ENCODE measurements at places on chromosomes 2 and 18.

DNA sequence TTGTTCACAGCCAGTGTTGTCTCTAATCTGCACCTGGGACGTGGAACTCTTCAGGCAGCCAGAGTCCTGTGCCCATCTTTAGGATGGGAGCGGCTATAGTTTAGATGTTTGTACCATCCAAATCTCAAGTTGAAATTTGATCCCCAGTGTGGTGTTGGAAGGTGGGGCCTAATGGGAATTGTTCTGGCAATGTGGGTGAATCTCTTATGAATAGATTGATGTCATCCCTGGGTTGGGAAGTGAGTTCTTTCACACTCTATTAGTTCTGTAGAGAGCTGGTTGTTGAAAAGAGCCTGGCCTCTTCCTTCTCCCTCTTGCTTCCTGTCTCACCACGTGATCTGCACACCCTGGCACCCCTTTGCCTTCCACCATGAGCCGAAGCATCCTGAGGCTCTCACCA, 300.9 kb downstream of the TXNL1 start:
- no peak for DNase-seq

DNA sequence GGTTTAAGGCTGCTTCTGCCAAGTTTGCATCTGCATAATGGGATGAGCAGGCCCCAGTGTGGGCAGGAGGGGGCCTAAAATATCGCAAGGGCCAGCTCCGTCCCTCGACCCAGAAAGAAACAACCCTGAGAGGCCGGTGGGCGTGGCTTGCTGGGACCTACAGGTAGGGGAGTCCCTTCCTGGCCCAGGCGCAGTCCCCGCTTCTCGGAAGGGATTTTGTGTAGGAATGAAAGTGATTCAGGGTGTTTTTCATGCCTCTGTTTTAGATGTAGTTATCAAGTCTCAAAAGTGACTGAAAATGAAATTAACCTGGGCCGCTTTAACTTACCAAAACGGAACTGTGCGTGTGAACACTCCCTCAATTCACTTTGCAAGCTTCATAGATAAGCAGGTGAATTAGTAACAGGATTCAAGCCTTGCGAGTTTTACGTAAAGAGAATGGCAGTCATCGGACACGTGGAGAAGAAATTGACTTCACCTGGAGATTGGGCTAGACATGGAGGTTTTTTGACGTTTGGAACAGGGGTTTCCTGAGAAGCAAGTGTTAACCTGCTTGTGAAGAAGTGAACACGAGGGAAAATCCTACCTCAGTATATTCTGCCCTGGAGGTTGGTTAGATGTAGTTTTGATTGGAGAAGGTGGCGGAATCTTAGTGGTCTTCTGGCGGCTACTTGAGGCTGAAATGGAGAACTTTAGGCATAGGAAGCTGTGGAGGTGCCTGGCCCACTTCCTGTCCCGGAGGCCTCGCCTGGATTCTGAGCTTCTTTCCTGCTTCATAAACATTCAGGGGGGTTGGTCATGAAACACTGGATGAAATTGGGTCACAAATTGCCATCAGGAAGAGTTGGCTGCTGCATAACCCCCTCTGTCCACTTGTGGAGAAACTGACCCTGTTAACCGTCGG, 1.7 kb downstream of the NCK2 start:
- DNase-seq = peak; percentile 53

- DNase-seq = no peak
These were observed 194.3 kb upstream of the SMIM21 start for GRCh38 chr18:75621818-75622217.

- no peak for DNase-seq
These were observed 24.6 kb downstream of the EML4 start for GRCh38 chr2:42193722-42194187.

DNA sequence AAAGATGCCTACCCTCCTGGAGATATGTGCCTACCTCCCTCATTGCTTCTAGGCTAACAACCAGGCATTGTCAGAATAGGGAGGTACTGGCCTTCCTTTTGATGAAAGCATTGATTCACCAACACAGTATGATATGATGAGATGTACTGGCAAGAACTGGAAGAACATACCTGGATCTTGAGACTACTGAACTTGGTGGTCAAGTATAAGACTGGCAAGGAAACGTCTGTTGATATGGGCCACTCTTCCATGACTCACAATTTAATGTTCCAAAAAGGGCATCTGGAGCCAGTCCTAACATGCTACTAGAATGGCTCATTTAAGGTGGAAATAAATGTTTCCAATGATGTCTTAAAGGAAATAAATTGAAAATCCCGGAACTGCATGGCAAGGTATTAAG, 18.1 kb downstream of the DTNB start:
- no peak for DNase-seq

DNA sequence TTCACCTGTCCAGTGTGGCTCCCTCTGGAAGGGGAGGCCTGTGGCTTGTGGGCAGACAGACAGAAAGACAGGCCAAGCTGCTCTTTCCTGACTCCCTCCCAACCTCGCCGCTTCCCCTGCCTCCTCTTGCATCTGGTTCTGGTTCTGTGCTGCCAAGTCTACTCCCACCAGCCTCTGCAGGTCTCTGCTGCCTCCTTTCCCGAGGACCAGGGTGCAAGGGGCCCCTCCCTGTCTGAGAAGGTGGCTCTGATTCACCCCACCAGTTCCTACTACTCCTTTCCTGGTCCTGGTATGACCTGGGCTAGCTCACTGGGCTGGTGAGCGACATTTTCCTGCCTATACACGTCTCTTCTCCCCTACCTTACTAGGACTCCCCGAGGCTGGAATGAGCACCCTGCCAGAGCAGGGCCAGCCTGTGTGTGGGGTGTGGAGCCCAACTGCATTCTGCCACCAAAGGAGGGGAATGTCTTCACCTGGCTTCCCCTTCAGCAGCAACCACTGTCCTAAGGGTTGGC, 238.5 kb downstream of the CELF4 start:
- no peak for DNase-seq

GRCh38 chr18:63177919-63178821, 141.4 kb downstream of the BCL2 start:
- no peak for DNase-seq

GRCh38 chr2:230205034-230205433, 14.8 kb downstream of the SP110 start:
- no peak for DNase-seq

- no peak for DNase-seq
These were observed 127.7 kb downstream of the MYCN start for GRCh38 chr2:16067866-16068551.

DNA sequence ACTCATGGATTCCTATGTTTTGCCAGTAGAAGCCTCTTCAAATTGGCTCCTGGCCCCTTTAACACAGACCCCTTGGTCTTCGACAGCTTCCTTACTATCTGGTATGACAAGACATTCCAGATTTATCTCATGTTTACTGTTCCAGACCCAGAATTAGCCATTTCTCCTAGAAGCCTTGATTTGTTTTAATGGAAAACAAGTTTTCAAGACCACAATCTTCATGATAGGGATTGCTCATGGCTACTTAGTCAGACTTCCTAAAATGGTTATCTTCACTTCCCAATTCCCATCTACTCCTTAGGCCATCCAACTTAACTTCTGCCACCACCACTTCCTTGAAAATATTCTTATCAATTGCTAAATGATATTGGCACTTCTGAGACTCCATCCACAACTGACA, 63.2 kb downstream of the TTC32 start:
- DNase-seq = no peak

GRCh38 chr2:73716543-73717250, 20.4 kb downstream of the TPRKB start:
- DNase-seq = no peak

DNA sequence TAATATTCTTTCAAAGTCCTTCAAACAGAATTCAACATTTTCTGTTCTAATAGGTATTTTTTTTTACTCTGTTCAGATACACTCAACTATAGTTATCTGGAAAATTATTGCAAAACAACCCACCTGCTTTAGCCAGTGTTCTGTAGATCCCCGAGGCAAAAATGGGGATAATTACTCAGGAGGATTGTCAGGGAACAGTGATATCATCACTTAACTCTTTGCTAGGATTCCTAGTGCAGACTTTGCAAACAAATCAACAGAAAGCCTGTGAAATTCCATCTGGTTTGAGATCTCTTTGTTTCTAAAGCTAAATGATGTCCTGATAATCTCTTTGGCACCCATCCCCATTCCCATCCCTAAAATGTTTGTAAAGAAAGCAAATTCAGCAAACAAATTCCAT, 413.6 kb upstream of the MEIS1 start:
- no peak for DNase-seq

DNA sequence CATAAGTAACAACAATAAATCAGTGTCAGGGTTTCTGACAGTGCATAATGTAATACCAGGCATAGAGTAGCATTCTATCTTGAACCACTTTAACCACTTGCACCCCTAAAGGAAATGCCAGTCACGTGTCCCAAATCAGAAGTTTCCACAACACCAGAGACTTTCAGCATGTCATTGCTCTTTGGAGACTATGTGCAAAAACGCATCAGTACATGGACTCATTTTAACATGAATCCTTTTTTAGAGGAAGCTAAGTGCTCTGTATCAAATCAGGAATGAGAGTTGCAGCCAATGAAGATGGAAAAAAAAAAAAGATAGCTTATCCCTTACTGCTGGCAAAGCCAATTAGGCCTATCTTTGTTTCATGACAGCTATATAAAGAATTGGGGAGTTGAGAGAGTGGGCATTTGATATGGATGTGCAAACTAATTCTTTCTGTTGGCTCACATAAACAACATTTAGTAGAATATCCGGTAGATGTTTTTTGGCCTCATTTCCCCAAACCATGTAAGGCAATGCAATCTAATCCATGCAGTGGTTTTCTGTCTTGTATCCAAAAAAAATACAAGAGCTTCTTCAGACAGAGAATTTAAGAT, 353.1 kb downstream of the IRS1 start:
- no peak for DNase-seq

DNA sequence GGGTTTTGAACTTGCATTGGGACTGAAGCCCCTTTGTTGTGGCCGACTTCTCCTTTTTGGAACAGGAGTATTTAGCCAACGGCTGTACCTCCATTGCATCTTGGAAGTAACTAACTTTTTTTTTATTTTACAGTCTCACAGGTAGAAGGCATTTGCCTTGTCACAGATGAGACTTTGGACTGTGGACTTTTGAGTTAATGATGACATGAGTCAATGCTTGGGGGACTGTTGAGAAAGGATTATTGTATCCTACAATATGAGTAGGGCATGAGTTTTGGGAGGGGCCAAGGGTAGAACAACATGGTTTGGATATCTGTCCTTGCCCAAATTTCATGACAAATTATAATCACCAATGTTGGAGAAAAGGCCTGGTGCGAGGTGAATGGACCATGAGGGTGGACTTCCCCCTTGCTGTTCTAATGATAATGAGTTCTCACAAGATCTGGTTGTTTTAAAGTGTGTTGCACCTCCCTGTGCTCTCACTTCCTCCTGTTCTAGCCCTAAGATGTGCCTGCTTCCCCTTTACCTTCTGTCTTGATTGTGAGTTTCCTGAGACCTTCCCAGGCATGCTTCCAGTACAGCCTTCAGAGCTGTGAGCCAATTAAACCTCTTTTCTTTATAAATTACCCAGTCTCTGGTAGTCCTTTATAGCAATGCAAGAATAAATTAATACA, 1269.4 kb upstream of the CHAC2 start:
- no peak for DNase-seq

- no peak for DNase-seq
These were observed 19.0 kb downstream of the CROCC2 start for GRCh38 chr2:240925191-240925567.

DNA sequence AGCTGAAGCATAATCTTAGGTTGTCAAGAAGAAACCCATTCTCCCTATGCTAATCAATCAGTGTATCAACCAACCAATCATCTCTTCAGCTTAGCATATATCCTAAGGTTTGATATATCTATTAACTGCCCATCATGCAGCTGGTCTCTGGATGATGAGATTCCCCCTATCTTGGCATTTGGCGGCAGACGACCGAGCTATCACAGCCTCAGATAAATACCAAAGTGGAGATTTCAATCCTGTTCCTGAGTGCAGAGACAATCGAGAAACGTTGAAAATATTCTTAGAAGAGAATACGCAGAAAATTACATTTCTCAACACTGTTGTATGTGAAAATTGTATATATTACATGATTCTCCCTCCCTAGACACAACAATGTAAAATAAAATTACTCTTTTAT, 259.0 kb upstream of the SIX3 start:
- DNase-seq = no peak

DNA sequence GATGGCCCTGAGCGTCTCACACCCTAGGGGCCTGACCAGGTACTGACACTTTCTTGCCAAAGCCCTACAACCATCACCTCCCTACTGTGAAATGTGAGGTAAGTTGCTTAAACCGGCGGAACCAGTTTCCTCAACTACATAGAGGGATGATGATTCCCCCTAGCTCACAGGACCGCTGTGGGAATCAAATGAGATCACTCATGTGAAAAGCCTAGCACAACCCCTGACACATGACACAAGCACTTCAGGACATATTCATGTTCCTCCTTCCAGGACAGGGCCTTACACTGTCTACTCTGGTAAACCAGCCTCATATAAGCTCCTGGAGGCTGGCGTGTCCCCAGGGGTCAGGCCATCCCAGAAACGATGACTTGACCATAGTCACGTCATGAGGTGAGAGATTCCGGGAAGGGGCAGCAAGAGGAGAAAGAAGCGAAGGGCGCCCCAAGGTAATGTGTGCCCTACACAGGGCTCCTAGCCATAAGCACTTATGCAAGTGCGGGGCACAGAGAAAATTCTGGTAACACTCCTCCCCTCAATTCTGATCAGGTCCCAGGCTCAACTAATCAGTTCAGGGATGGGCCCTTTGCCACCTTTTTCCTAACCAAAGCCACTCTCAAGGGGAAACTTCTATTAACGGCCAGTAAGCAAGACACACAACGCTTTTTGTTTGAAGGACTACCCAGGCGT, 49.5 kb downstream of the C2orf42 start:
- DNase-seq = peak; percentile 66

- no peak for DNase-seq
These were observed 208.7 kb upstream of the RASGRP3 start for GRCh38 chr2:33267756-33268155.

- no peak for DNase-seq
These were observed 86.6 kb upstream of the TMEM247 start for GRCh38 chr2:46392561-46393346.

DNA sequence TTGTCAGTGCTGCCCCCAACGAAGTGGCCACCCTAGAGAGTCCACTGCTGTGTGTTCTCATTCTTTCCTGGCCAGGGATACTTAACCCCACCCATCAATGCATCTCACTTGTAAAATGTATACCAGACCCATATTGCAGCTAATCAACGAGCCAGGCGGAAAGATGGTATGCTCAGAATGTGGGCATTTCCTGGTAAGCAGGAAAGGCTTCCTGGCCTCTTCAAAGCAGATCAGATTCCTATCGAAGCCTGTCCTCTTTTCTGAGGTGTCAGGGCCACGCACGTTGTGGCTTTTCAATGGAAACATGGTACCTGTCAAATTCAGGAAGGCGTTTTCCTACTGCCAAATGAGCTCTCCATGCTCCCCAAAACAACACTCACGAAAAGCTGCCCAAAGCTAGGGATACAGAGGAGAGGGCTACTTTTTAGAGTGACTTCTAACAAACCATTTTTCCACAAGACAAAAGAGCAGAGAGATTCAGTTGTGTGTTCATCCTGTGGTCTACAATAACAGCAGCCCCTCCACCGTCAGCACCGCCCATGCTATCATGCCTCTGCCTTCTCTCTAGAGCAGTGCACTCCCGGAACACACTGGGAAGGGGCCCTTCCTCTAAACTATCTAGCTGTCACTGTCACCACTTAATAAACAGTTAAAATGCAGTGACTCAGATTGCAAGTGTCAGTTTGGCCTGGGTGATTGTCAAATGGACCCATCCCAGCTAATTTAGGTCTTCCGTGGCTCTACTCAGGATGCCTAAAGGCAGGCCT, 535.1 kb downstream of the RNF144A start:
- no peak for DNase-seq
